ENCODE measurements at places on chromosomes 16 and 17.

- DNase-seq = no peak
Measured at GRCh38 chr17:50348522-50349242, 2.8 kb downstream of the XYLT2 start.

DNA sequence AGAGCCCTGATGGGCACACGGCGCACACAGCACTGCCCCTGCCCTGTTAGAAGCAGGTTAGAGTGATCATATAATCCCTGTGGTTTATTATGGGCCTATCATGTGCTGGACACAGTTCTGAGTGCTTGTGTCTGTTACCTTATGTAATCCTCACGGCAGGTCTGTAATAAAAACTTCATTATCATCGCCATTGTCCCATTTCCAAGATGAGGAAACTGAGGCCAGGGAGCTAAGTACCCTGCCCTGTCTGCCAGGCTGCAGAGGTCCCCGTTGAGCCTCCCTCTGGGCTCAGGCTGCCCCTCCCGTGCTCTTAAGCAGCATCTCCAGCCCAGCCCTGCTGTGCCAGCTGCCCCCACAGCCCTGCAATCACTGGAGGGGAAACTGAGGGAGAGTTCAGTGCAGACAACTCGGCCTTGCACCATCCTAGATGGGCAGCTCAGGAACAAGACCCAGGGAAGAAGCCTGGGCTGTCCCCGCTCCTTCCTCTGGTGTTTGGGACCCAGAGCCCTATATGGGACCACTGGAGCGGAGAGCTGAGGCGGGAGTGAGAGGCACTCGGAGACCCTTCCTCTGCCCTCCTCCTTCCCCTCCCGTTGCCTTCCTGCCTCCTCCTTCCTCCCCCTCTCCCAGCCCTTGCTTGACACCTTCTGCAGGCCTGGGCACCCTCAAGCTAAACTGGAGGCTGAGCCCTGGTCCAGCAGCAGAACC is 42.0 kb downstream of the WNT3 start:
- DNase-seq = no peak

DNA sequence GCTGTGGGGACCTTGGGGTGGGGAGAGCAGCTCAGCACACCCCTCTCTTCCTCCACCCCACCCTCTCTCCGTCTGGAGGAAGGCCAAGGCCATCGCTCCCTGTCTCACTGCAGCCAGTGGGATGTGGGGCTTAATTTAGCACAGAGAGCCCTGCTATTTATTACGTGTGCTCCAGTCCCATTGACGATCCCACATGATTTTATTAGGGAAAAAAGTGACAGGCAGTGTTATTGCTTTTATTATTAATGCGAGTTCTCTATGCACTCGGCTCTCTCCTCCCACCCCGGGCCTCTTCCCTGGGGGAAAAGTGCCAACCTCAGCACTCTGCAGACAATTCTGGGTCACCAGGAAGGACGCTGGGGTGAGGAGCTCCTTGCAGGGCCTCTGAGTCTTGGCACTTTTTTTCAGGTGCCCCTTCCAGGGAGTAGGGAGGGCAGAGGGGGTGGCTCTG is 57.3 kb downstream of the MGAT5B start:
- no peak for DNase-seq

GRCh38 chr16:76565542-76565941 is 288.3 kb downstream of the CNTNAP4 start:
- no peak for DNase-seq

GRCh38 chr16:88274847-88275246 is 107.9 kb upstream of the ZNF469 start:
- DNase-seq = no peak

- no peak for DNase-seq
Measured at GRCh38 chr17:50029185-50029584, 26.7 kb upstream of the ITGA3 start.

All from HFF-Myc (cell line).